ENCODE measurements at places on chromosomes 4 and X.
A peak's percentile ranks its signal among the peaks of the same experiment; 100 is the strongest.

DNA sequence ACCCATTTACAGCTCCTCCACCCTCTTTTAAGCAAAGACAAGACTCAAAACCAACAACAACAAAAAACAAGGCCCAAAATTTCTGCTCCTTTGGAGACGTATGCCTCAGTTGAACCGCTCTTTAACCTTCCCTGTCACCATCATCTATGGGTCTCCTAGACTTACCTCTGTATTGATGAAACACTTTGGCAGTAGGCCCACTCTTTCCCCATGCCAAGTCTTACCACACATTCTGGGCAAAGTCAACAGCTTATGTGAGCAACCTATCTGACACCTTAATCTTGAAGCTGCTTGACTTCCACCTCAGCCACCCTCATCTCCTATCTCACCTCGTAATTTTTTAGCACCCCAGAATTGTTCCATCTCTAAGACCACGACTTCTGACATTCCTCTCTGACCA, 99.7 kb upstream of the CXorf66 start:
- DNase-seq: no peak

DNA sequence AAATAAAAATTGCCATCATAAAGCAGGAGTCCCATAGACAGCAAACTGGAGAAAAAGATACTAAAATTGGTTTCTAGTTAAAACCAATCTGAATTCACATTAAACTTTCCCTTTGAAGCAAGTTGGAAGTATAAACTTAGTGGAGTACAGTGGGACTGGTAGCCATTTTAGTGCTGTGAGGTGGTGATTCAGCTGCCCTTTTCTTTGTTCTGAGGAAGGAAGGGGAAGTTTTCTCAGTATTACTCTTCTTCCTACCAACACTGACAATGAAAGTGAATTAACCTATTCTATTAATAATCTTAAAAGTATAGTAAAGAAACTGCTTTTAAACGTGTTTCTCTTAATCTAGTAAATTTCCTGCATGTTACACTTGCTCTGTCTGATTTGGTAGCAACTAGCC, 36.7 kb downstream of the SLC9A6 start:
- DNase-seq: no peak

GRCh38 chrX:49277535-49277830, 7.9 kb downstream of the PPP1R3F start:
- no peak for DNase-seq

DNA sequence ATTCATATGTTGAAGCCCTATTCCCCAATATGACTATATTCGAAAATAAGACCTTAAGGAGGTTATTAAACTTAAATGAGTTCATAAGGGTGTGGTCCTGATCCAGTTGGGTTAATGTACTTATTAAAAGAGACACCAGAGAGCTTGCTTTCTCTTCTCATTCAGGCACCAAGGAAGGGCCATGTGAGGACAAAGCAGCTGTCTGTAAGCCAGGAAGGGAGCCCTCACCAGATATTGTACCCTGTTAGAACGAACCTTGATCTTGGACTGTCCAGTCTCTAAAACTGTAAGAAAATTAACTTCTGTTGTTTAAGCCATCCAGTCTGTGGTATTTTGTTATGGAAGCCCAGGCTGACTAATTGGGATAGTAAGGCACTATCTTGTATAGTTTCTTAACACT, 9.1 kb upstream of the YTHDC1 start:
- DNase-seq: no peak

DNA sequence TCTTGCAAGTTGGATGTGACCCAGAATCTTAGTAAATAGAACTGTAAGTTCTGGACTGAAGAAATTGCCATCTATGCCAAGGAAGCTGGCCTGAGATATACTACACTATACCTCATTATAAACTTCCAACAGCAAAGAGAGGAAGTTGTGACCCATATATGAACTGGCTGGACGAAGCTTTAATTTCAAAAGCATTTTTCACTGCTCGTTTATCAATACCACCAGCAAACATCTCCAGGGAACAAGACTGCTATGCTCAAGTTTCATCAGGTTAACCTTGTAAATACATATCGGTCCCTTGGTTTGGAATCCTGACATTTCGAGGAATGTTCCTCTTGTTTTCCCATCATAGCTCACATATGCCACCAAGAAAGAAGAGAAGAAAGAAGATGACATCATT, 334.5 kb upstream of the IGFBP7 start:
- DNase-seq: no peak

GRCh38 chr4:13095722-13096121, 388.4 kb downstream of the RAB28 start:
- no peak for DNase-seq

DNA sequence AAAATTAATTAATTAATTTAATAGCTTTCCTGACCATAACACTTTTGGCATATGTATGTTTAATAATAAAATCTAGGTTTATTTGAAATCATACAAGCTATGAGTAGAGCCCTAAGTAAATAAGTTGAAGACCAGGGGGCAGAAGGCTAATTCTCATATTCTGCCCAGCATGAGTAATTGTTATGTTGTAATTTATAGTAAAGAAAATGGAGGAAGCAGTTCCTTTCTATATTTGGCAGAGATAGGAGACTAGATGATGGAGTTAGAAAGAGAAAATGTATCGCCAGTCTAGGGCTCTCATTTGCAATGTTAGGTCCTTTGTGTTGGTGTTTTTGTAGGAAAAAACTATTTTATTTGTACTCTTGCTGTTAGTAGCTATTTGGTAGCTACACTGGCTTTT, 89.1 kb downstream of the FNIP2 start:
- no peak for DNase-seq

GRCh38 chr4:113467581-113467980, 294.0 kb downstream of the CAMK2D start:
- no peak for DNase-seq

DNA sequence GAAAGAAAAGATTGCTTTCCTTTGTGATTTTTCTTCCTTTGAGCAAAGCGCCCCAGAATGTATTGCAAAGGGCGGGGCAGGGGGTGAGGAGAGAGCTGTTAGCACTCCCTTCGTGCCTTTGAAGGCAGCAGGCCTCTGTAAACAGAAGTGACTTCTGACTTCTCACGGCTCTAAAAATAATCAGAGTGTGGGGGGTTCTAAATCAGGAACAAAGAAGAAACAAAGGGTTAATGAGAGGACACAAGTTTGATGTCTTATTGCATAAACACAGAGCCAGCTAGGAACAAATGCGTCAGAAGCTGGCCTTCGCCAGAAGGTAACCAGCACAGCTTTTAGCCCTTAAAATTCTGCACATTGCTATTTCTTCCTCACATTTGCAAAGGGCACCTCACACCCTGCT, 626.2 kb downstream of the MID1IP1 start:
- no peak for DNase-seq

GRCh38 chr4:26803211-26803861, 57.3 kb upstream of the STIM2 start:
- DNase-seq: no peak

- DNase-seq: no peak
These were observed 89.5 kb downstream of the CBR4 start for GRCh38 chr4:168920441-168921065.

GRCh38 chrX:139801397-139801813, 93.4 kb upstream of the MCF2 start:
- no peak for DNase-seq

DNA sequence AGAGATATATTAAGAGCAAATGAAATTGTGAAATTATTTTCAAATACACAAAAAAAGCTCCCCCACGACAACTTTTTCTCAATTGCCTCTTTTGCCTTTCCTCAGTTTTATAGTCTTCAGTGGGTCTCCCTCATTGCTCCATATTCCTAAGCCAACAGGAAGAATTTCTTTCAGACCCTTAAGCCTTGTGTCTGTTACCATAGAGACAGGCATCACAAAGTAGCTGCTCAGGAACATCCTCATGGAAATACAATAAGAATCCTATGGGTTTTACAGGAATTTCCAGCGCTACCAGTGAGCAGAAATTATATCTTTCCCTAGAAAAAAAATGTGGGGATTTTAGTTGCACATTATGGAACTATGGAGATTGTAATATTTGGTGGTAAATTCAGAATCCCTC, 121.9 kb upstream of the DMD start:
- DNase-seq: no peak

DNA sequence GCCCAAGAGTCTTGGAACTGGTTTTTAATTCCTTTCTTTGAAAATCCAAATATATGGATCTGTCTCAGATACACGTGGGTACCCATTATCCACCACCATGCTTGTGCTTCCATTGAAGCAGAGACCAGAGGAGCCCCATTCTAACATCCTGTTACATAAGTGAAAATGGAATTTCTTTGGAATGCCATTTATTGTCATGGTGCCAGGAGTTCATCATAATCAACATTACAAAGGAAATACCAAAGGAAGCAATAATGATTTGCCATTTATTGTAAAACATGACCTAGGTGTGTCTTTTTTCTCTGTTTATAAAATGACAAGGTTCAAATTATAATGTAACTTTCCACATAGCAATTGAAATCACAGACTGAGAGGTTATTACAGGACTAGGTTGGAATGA, 61.7 kb downstream of the PALLD start:
- no peak for DNase-seq

DNA sequence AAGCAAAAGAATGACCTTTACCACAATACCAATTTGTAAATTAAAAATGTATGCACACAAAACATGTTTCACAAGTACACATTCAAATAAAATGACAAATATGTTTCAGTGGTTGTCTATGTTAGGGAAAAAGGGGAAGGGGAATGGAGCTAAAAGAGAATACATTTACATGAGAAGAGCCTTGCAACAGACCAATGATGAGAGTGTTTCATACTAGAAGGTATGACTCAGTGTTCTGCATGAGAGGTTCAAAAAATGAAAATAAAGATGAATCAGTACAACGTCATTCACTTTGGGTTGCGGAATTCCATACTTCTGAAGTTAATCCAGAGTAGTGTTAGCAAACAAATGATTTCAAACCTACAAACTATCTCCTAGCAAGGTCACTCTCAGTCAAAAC, 51.7 kb downstream of the RPGR start:
- DNase-seq: no peak

GRCh38 chrX:52078131-52078530, 9.1 kb upstream of the MAGED4B start:
- DNase-seq: no peak

- no peak for DNase-seq
These were observed 76.9 kb upstream of the SMAD1 start for GRCh38 chr4:145404761-145405160.

DNA sequence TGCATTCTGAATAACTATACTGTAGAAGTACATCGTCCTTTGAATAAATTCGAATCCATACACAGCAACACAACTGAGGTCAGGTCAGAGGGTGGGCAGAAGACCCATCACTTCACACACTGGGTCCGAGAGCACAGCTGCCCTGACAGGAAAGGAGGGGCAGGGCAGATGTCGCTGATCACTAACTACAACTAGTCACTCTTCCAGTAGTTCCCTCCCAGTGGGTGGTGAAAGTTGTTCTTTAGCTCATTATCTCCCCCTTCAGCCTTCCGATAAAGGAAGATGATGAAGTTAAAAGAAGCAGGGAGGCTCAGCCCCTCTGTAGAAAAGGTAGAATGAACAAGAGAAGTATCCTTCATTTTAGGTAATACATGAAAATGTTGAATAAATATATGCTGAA, 278.9 kb downstream of the INPP4B start:
- DNase-seq: peak; percentile 19

DNA sequence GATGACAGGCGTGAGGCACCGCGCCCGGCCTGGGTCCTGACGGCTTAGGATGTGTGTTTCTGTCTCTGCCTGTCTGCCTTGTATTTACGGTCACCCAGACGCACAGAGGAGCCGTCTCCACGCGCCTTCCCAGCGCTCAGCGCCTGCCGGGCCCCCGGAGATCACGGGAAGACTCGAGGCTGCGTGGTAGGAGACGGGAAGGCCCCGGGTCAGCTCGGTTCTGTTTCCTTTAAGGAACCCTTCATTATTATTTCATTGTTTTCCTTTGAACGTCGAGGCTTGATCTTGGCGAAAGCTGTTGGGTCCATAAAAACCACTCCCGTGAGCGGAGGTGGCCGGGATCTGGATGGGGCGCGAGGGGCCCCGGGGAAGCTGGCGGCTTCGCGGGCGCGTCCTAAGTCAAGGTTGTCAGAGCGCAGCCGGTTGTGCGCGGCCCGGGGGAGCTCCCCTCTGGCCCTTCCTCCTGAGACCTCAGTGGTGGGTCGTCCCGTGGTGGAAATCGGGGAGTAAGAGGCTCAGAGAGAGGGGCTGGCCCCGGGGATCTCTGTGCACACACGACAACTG, 1.3 kb downstream of the SHOX start:
- DNase-seq: no peak

- DNase-seq: no peak
These were observed 379.1 kb downstream of the IL1RAPL1 start for GRCh38 chrX:28966331-28966730.
